Stimulated activated CD8-positive, alpha-beta memory T cell treated with anti-CD3 and anti-CD28 coated beads, Interleukin-2, amount 100 ng/mL, for 48 hours (primary cell): ENCODE measurements at places on chromosomes 1 and 21.

DNA sequence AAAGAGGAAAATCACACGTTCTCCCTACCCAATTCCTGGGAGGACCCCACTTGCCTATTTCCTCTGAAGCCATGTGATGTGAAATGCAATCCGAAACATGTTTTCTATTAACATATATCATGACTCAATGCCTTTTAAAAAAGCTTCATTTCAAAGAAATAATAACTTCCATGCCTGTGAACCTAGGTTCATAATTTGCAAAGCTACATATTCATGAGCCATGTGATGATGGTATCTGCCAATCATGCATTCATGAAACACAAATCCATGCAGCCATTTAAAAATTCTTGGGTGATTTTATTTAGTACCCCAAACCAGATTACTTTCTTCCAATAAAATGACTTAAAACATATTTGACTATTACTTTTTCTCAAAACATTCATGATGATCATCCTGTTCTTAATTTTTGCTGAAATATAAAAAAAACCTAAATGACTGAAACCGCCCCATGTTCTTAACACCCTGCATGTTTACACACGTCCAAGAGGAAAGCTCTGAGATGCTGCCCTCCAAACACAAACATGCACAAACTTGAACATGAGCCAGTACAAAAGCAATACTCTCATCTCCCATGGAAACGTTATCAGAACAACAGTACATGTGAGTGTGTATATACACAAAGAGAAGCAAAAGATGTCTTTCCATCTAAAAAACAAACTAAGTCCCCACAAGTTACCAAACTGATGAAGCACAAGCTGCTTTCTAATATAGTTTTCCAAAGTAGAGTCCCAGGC is 140.1 kb downstream of the TGFBR3 start:
- no peak for DNase-seq

DNA sequence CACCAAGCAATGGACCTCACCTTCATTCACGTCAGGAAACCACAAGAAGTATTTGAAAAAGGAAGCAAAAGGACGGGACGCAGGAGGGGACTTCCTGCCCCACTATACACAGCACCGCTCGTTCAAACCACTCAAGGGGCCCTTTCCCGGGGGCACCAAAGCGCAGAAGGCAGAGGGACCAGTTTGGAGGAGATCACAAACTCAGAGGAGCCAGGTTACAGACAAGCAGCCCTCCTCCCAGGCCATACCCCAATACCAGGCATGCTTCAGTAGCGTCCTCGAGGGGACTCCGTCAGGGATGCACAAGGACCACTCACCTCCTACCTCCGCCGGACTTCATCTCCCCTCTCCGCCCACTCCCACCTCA is 685 bp downstream of the CRTC2 start:
- no peak for DNase-seq

- peak; percentile 37 for DNase-seq
Measured at GRCh38 chr1:9292361-9293240, at the start of gene SPSB1. Gene SPSB1 (plus strand): TSS chr1:9292894. CDS start chr1:9355892, 62,998 bp downstream.

DNA sequence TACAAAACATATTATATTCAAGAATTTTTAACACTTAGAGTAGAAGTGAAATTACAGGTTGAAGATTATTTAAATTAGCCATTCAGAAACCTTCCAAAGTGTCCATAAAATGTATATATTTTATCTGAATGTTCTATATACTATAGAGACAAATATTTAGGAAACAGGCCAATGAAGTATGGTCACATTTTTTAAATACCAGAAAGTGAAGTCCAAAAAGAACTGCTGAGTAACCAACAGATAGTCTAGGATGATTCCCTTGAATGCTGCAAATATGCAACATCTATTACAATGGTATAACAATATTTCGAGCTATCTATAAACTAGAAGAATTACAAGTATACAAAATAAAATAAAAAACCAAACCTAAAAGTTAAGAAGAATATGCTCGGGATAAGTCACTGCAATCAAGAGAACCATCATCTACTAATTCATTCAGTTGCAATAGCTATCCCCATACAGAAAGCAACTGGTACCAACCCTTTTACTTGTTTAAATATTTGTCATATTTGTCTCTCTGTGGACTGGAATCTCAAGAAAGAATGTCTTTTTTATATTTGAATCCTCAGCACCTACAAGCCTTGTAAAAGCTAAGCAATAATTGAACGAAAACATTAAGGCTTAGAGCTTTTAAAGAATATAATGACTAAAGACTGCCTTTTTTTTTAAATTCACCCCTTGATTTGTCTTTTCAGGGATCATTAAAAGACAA is 8.1 kb downstream of the ODF2L start:
- DNase-seq, result no peak

GRCh38 chr1:83098131-83098530 is 900.8 kb downstream of the TTLL7 start:
- no peak for DNase-seq

DNA sequence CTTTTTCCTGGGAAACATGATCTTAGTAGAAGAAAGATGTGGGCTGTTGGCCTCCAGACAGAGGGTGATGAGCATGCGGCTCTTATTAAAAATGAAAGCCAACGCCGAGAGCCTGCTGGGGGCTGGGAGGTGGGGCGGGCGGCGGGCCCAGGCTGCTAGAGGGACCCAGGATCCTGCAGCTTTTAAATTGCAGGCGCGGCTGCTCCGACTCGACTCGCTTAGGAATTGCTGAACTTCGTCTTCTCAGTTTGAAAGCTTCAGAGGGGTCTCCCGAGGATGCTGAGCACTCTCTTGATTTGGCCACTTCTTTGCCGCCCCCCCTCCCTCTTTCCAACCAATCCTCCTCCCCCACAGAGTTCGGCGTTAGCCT is 1.2 kb downstream of the AGPAT3 start:
- DNase-seq, result peak; percentile 53

DNA sequence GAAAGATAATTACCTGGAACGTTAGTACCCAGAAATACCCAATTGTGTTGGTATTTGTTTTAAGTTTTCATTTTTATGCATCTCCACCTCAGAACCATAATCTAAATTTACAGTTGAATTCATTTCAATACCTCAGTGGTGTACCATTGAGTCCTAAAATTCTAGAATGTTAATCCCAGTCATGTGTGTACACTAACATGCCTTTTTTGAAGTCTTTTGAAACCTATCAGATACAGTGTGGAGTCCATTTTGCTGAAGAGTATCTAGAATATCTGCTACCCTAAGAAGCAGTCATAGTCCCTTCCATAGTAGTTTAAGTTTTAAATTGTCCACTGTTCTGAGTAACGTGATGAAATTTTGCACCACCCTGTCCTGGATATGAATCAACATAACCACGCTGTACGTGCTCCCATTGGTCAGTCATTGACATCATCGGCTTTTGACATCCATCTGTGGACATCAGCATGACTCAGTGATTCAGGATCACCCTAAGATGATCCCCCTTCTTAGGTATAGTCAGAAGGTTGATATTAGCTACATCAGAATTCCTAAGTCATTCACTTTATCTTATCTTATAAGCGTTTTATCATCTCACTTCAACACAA is 7.5 kb upstream of the ASH1L start:
- no peak for DNase-seq
